ENCODE measurements at places on chromosomes 5 and 9. TPM values are rescaled to one million over a fixed set of nuclear protein-coding genes. Genes with fewer than 3 reads are reported as not detected.

DNA sequence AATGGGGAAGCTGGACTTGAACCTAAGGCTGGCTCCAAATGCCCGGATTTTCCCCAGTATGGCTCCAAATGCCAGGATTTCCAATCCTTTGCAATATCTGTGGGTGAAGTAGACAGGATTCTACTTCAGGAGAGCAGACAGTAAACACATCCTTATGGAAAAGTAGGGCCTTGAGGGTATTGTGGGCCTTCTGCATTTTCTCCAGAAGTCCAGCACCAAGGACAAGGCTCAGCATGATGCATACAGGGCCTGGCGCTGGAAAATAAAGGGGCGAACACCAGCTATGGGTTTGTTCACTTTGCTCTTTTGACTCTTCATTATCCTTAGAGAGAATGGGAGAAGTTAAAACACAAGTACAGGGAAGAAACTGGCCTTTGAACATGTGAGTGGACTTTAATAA, 347.5 kb downstream of the SEMA5A start:
- DNase-seq: no peak

DNA sequence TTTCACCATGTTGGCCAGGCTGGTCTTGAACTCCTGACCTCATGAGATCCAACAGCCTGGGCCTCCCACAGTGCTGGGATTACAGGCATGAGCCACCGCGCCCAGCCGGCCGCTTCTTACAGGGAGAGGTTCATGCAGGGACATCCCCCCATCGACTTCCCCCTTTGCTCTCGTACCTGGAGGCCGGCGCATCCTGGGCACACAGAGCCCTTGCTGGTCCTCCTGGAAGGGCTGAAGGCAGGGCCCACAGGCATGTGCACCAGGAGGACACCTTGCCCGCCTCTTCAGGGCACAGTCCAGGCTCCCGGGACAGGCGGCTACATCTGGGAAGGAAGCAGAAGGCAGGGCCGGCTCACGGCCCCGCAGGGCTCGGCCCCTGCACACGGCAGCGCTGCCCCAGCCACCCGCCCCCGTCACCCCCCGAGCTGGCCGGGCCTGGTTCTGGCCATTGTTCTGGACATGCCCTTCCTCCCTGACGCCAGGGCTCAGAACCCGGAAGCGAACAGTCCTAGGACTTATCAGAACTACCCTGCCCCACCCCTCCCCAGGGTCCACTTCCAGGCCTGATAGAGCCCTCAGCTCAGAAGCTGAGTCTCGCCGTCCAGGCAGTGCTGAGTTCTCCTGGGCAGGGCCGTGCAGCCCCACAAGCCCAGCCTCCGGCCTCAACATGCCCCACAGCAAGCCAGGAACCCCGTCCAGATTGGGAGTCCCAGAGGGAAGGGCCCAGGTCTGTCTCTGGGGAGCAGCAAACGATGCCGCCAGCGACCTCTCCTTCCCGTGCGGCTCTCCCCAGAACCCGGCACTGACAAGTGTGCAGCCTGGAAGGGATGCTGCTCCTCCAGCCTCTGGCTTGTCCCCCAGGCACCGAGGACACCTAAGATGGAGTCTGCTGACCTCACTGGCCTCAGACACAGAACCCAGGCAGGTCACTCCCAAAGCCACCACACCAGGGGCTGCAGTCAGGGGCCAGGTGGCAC, 2.9 kb downstream of the NPDC1 start:
- DNase-seq: no peak

The PCDHGB3 gene
- 0.52 TPM for total RNA-seq

- DNase-seq: no peak
Measured at GRCh38 chr5:131096774-131097710, 68.0 kb downstream of the HINT1 start.

- DNase-seq: no peak
Measured at GRCh38 chr5:84383296-84383815, 1.3 kb downstream of the EDIL3 start.

- no peak for DNase-seq
Measured at GRCh38 chr5:36584009-36584875, 22.2 kb upstream of the SLC1A3 start.

The LHX3 gene
- 0.07 TPM for total RNA-seq

GRCh38 chr9:16153741-16154140, 600.9 kb downstream of the CCDC171 start:
- DNase-seq: no peak

GRCh38 chr9:69104830-69105527, 69.1 kb upstream of the TJP2 start:
- DNase-seq: no peak

- no peak for DNase-seq
Measured at GRCh38 chr9:137433349-137433915, 7.7 kb downstream of the ENTPD8 start.

Measured in NCI-H460 (cell line).